Activated CD4-positive, alpha-beta T cell treated with anti-CD3 and anti-CD28 coated beads, Interleukin-2, amount 10 ng/mL, durations not matched to agents 24 days and 14 days (primary cell): ENCODE measurements at places on chromosomes 3 and 15. TPM values are rescaled to one million over a fixed set of nuclear protein-coding genes. Genes with fewer than 3 reads are reported as not detected.

CLDN16 gene
- total RNA-seq, result not detected in 2 replicates

CYP8B1 gene
- not detected in 2 replicates for total RNA-seq

POLQ gene
- 30.3 and 31.0 TPM in 2 replicates for total RNA-seq

ITIH4 gene
- 3.5 and 3.6 TPM in 2 replicates for total RNA-seq

GOLGA6L9 gene
- 1.5 and 1.8 TPM in 2 replicates for total RNA-seq

INSYN1 gene
- not detected in 2 replicates for total RNA-seq

LPP gene
- total RNA-seq, result 39.5 and 41.4 TPM in 2 replicates

COPG1 gene
- 142 and 164 TPM in 2 replicates for total RNA-seq

C3orf20 gene
- 0.19 and 0.28 TPM in 2 replicates for total RNA-seq

TRH gene
- not detected in 2 replicates for total RNA-seq

DNA sequence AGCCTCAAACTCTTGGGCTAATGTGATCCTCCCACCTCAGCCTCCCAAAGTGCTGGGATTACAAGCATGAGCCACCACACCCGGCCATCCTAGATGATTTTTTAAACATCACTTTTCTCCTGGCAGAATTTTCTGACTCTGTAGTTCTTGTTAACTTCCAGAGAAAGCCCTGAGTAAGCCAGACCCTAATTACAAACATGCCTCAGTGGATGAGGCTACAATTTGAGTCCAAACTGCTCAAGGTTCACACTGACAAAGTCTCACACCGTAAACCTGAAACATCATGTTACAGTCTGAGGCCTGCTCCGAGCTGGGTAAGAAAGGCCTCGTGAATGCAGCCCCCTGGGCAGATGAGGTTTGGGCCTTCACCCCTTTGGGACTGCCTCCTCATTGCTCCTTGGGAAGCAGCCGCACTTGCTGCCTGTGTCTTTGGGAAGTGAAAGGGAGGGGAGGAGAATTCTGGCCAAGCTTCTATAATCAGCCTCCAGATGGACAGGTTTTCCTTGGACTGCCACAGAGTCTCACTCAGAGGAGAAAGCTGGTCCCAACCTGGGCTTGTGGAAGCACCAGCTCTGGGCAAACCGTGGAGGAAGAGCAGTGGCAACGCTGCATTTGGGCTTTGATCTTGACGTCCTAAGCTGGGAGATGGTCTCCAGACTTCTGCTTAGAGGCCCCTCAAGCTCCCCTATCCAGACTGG is 46.0 kb downstream of the CA12 start:
- H3K4me3 ChIP-seq, result no peak overlapping the region
- no peak overlapping the region for H3K27ac ChIP-seq
- no peak for DNase-seq
- peaks cover 5% of the 10 kb centered on the region for H3K27me3 ChIP-seq

DNA sequence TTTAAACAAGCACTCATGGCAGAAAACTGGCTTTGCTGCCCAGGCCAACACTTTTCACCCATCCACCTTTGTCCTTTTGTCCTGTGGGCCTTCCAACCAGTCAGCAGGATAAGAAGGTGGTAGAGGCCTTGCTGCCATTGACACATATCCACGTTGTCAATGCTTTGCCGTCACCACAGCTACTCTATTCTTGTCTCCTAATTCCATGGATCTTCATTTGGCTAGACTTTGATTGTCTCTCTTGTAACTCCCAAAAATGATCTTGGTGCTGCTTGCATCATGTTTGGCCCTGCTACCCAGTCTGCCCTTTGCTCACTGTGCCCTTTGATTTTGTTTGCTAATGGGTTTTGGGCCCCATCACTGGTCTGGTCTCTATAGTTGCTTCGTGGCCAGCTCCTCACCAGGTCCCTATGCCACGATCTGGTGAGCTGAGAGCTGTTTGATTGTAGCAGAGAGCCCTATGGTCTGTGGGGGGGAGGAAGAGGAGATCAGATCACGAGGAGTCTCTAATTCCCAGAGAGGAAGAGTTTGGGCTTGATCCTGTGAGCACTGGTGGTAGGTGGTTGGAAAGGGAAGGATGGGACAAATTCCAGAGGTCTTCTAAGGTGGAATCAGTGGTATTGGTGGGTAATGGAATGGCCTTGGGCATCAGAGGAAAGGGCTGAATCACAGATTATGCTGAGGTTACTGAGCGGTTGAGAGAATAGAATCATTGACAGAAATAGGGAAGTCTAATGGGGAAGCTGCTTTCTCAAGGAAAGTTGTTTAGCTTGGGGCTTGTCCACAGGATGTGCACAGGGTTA is 40.3 kb downstream of the ABHD2 start:
- no peak overlapping the region for H3K27ac ChIP-seq
- no peak for DNase-seq
- peaks cover 23% of the 10 kb centered on the region for H3K36me3 ChIP-seq
- H3K27me3 ChIP-seq, result no peaks in the 10 kb centered on the region
- peaks cover 21% of the 10 kb centered on the region for H3K4me1 ChIP-seq

- no peak within 1 kb of the TSS for H3K4me3 ChIP-seq
- H3K4me1 ChIP-seq, result peaks cover 6% of the 10 kb centered on the region
- H3K27me3 ChIP-seq, result peaks cover 66% of the 10 kb centered on the region
- no peaks in the 10 kb centered on the region for H3K36me3 ChIP-seq
- DNase-seq, result peak; percentile 61
Measured at GRCh38 chr3:181711325-181712135, at the start of gene SOX2. Gene SOX2, plus strand, starts transcription at chr3:181711925. Its CDS starts 436 bp downstream, at chr3:181712361.

GRCh38 chr3:142724682-142725356 is 985 bp downstream of the TRPC1 start:
- peak overlapping the region; percentile 89 for H3K4me3 ChIP-seq
- no peaks in the 10 kb centered on the region for H3K36me3 ChIP-seq
- H3K4me1 ChIP-seq, result peaks cover 10% of the 10 kb centered on the region

- no peaks in the 10 kb centered on the region for H3K36me3 ChIP-seq
- H3K4me1 ChIP-seq, result no peaks in the 10 kb centered on the region
- H3K27me3 ChIP-seq, result no peaks in the 10 kb centered on the region
Measured at GRCh38 chr3:1960506-1960905, 138.2 kb upstream of the CNTN4 start.

GRCh38 chr15:51649659-51650521 is 27.3 kb upstream of the DMXL2 start:
- no peak overlapping the region for H3K4me3 ChIP-seq
- peaks cover 12% of the 10 kb centered on the region for H3K27me3 ChIP-seq
- H3K27ac ChIP-seq, result no peak overlapping the region
- no peaks in the 10 kb centered on the region for H3K36me3 ChIP-seq
- peak; percentile 87 for DNase-seq

GRCh38 chr3:138812806-138813205 is 21.9 kb downstream of the PIK3CB start:
- H3K27ac ChIP-seq, result no peak overlapping the region
- no peaks in the 10 kb centered on the region for H3K27me3 ChIP-seq
- DNase-seq, result no peak
- H3K4me1 ChIP-seq, result peaks cover 12% of the 10 kb centered on the region
- H3K36me3 ChIP-seq, result peaks cover 8% of the 10 kb centered on the region

DNA sequence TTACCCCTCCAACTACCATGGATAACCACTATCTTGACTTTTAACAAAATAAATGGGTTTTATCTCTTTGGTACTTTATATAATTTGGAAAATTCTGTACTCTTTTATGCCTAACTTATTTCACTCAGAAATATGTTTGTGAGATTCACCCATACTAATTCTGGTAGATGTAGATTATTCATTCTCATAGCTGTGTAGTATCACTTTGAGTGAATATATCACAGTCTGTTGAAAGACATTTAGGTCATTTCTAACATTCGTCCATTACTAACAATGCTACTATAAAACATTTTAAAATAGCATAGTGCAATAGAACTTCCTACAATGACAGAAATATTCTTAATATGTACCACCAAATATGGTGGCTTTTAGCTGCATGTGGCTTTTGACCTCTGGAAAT is 542.4 kb downstream of the RBMS3 start:
- no peak overlapping the region for H3K4me3 ChIP-seq
- no peaks in the 10 kb centered on the region for H3K36me3 ChIP-seq
- no peak overlapping the region for H3K27ac ChIP-seq
- no peaks in the 10 kb centered on the region for H3K4me1 ChIP-seq

DNA sequence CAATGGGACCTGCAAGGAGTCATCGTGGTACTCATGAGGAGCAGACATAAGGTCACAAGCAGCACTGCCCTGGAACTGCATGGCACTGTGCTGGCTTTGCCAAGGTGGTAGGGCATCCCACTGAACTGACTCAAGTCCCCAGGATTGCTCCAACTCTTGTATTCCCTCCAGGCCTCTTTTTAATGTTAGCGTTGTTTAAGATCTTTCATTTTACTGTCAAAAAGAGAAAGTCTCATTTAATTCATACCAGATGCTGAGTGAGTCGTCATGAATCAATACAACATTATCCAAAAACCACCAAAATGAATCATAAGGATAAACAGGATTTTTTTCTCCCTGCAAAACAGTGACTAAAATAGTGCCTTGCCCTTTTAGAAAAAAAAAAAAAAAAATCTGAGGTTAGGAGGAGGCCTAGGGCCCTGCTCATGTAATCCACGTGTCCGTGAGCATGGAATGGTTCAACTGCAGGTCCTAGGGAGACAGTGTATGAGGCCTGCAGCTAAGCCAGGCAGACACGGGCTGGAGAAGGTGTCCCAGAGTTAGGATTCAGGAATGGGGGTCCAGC is 36.7 kb upstream of the BLM start:
- DNase-seq, result no peak
- no peak overlapping the region for H3K4me3 ChIP-seq
- no peaks in the 10 kb centered on the region for H3K27me3 ChIP-seq
- H3K36me3 ChIP-seq, result peaks cover 3% of the 10 kb centered on the region
- H3K27ac ChIP-seq, result peak overlapping the region; percentile 41

GRCh38 chr3:103060242-103060641 is 625.4 kb downstream of the ZPLD1 start:
- no peaks in the 10 kb centered on the region for H3K27me3 ChIP-seq
- no peaks in the 10 kb centered on the region for H3K36me3 ChIP-seq
- no peak for DNase-seq
- H3K27ac ChIP-seq, result no peak overlapping the region
- no peaks in the 10 kb centered on the region for H3K4me1 ChIP-seq
- no peak overlapping the region for H3K4me3 ChIP-seq

GRCh38 chr15:41281236-41281635 is 50.2 kb downstream of the CHP1 start:
- H3K27ac ChIP-seq, result no peak overlapping the region
- no peak for DNase-seq
- no peaks in the 10 kb centered on the region for H3K27me3 ChIP-seq
- H3K36me3 ChIP-seq, result peaks cover 47% of the 10 kb centered on the region

DNA sequence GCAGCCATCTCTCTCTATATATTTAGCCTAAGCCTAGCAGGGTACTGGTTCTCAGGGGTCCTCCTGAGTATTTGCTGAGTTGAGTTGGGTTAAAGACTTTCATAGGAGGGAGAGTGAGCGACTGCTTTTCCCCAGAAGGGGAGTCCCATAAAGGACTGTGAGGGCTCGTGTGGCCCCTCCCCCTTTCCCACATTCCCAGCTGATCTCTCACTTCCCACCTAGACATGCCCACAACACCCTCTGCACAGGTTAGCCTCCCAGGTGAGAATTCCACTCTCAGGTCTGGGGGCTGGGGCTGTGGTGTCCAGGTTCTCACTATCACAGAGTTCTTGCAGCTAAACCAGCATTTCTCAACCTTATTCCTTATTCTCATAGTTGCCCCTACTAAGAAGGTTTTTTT is 15.8 kb downstream of the EPHB1 start:
- peaks cover 28% of the 10 kb centered on the region for H3K27me3 ChIP-seq
- H3K4me1 ChIP-seq, result peaks cover 1% of the 10 kb centered on the region
- H3K36me3 ChIP-seq, result no peaks in the 10 kb centered on the region
- DNase-seq, result no peak
- H3K4me3 ChIP-seq, result no peak overlapping the region
- no peak overlapping the region for H3K27ac ChIP-seq

GRCh38 chr15:39599871-39600270 is 19.0 kb downstream of the THBS1 start:
- H3K27ac ChIP-seq, result no peak overlapping the region
- H3K36me3 ChIP-seq, result no peaks in the 10 kb centered on the region
- H3K4me1 ChIP-seq, result peaks cover 3% of the 10 kb centered on the region

DNA sequence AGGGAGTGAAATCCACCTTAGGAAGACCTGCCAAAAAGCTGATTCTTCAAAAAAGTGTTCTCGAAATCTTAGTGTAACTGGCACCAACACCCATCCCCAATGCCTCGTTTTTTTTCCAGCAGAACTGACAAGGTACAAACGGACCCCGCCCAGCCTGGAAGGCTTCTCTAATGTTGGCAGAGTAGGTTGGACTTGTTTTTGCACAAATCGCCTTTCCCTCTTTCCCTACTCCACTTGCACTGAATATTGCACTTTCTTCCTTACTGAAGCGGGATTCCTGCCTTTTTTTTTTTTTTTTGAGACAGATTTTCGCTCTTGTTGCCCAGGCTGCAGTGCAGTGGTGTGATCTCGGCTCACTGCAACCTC is 544 bp upstream of the TIMMDC1 start:
- no peaks in the 10 kb centered on the region for H3K27me3 ChIP-seq
- H3K4me3 ChIP-seq, result peak overlapping the region; percentile 99
- DNase-seq, result peak; percentile 68
- peaks cover 32% of the 10 kb centered on the region for H3K36me3 ChIP-seq
- peak overlapping the region; percentile 99 for H3K27ac ChIP-seq
- peaks cover 23% of the 10 kb centered on the region for H3K4me1 ChIP-seq

- no peak for DNase-seq
- H3K4me1 ChIP-seq, result no peaks in the 10 kb centered on the region
- H3K27me3 ChIP-seq, result no peaks in the 10 kb centered on the region
- no peak overlapping the region for H3K4me3 ChIP-seq
- H3K36me3 ChIP-seq, result no peaks in the 10 kb centered on the region
- no peak overlapping the region for H3K27ac ChIP-seq
Measured at GRCh38 chr3:6249679-6250078, 611.2 kb upstream of the GRM7 start.

GRCh38 chr3:59935025-59935424 is 885.2 kb upstream of the CFAP20DC start:
- peak overlapping the region; percentile 88 for H3K27ac ChIP-seq
- H3K4me3 ChIP-seq, result peak overlapping the region; percentile 58
- peaks cover 55% of the 10 kb centered on the region for H3K36me3 ChIP-seq
- peaks cover 28% of the 10 kb centered on the region for H3K4me1 ChIP-seq

DNA sequence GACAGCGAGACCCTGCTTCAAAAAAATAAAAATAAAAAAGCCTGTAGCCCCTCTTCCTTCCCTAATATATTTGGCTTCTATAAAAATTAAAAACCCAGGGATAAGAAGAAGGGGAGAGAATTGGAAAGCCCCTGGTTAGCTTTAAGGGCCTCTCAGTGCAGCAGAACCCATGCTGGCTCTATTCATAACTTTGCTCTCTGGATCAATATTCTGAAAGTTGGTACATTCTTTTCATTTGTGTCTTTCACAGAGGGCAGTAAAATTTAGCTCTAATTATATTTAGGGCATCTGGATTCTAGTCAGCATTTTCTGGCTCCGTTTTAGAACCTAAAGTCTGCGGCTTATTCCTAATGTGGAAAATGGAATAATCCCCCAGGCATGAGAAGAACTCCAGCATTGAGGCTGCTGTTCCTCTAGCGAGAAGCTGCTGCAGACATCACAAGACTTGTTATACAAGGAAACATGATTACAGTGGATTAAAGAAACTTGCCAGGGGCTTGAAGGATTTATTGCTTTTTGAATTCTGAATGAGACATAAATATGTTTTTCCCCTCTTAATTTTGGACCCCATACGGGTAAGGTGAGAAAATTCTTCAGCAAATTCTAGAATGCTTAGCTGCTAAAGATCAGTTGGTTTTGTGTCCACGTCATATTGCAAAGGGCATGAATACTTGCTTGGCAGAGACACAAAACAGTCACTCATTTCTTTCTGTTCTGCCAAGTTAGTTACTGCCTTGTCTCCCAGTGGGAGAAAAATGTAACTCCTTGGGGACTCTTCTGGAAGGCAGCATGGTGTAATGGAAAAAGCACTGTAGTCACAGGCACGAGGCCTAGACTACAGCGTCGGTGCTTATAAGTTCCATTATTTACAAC is 177.7 kb downstream of the VGLL4 start:
- no peak overlapping the region for H3K4me3 ChIP-seq
- no peak for DNase-seq
- no peaks in the 10 kb centered on the region for H3K27me3 ChIP-seq
- no peaks in the 10 kb centered on the region for H3K4me1 ChIP-seq
- H3K36me3 ChIP-seq, result peaks cover 6% of the 10 kb centered on the region
